Sigmoid colon (tissue), 7 donors: ENCODE measurements at places on chromosomes 1 and 21. TPM values are rescaled to one million over a fixed set of nuclear protein-coding genes. Genes with fewer than 3 reads are reported as not detected.
A peak's percentile ranks its signal among the peaks of the same experiment; 100 is the strongest.

DNA sequence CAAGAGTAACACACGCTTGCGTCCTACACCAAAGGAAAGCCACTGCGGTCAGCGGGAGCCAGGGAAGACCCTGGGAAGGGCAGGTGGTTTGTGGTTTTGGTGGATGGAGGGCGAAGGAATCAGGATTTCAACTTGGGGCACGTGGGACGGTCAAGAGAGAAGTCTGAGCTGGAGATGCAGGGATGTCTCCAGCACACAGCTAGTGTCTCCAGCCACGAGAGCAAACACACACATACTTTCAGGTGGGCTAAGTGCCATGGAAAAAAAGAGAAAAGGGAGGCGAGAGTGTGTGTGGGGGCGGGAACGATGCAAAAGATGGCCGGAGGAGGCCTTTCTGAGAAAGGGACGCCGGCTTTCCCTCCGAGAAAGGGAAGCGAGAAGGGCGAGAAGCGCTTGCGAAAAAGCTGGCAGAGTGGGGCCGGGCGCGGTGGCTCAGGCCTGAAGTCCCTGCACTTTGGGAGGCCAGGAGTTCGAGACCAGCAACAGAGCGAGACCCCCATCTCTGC is 1.4 kb upstream of the SRRM1 start:
- H3K36me3 ChIP-seq = peaks cover 9% of the 10 kb centered on the region
- no peaks in the 10 kb centered on the region for H3K27me3 ChIP-seq
- H3K4me1 ChIP-seq = peaks cover 32% of the 10 kb centered on the region

DNA sequence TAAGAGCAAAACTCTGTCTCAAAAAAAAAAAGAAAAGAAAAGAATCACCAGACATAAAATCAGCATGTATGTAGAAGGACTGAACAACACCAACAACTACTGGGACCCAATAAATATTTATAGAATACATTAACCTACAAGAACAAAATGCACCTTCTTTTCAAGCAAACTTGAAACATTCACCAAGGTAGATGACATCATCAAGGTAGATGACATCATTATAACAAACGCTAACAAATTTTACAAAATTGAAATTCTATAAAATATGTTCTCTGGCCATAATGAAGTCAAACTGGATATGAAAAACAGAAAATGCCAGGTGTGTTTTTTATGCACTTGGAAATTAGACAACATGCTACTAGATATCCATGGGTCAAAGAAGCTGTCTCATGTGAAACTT is 220.2 kb upstream of the SNX7 start:
- no peaks in the 10 kb centered on the region for H3K36me3 ChIP-seq
- no peak overlapping the region for H3K27ac ChIP-seq
- H3K27me3 ChIP-seq = no peaks in the 10 kb centered on the region
- H3K4me3 ChIP-seq = no peak overlapping the region

The TMED5 gene
- total RNA-seq = 59.7 TPM

The KCNC4 gene
- 1.8 TPM for total RNA-seq

DNA sequence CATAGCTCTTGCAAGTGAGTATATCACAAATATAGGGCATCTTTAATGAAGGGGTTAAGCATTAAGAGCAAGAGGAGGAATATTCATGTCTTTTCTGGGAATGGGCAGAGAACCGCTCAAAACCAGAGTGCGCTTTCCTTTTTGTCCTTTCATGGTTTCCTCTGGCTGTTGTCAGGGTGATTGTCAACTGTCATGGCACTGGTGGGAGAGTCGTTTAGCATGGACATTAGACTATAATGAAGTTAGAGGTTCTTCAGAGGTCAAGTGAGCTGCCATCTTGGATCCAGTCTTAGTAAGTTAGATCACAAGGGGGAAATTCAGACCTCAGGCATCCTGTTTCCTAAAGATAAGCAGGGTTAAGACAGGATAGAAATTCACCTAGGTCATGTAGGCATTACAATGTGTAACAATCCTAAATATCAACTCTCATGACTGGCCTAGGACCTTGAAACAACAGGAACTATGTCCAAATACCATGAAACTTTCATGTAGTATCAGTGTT is 12.1 kb upstream of the COA6 start:
- H3K4me3 ChIP-seq = no peak overlapping the region
- no peak overlapping the region for H3K27ac ChIP-seq
- H3K36me3 ChIP-seq = no peaks in the 10 kb centered on the region
- DNase-seq = no peak
- H3K4me1 ChIP-seq = no peaks in the 10 kb centered on the region

GRCh38 chr1:47659146-47659545 is 221.3 kb downstream of the FOXD2 start:
- H3K4me3 ChIP-seq = no peak overlapping the region
- no peak overlapping the region for H3K27ac ChIP-seq
- DNase-seq = peak; percentile 13
- H3K4me1 ChIP-seq = no peaks in the 10 kb centered on the region

DNA sequence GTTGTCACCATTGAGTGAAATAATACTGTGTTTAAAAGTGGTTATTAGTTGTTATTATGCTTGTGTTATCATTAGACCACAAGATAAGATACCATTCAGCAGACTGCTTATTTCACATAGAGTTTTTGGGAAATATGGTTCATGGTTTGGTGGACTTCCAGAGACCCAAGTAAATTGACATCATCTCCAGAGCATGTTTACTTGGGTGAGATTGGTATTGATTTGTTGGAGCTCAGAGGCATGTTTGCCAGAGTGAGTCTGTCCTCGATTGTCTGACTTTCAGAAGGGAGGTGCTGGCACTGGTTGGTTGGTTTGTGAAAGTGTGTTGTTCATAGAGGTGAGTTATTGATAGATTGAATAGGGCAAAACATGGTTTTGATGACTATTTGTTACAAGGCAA is 291.4 kb downstream of the TGFB2 start:
- H3K36me3 ChIP-seq = no peaks in the 10 kb centered on the region
- H3K4me3 ChIP-seq = no peak overlapping the region
- H3K4me1 ChIP-seq = no peaks in the 10 kb centered on the region
- DNase-seq = no peak

DNA sequence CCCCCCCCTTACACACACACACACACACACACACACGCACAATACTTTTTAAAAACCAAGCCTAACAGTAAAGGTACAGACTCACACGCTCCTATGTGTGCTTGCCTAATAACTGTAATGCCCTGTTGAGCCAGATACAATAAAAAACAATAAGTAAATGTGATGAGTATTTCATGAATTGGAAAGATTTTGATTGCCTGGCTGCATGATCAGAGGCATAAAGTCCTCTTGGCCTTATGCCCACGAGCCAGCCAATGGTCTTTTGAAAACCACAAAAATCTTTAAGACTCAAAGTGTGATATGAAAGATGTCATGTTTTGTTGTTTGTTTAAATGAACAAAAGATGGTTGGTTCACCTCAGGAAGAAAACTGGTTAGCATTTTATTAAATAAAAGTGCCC is 441.9 kb upstream of the ZRANB2 start:
- no peaks in the 10 kb centered on the region for H3K4me1 ChIP-seq
- no peaks in the 10 kb centered on the region for H3K27me3 ChIP-seq
- no peak overlapping the region for H3K4me3 ChIP-seq
- no peak for DNase-seq
- no peak overlapping the region for H3K27ac ChIP-seq

DNA sequence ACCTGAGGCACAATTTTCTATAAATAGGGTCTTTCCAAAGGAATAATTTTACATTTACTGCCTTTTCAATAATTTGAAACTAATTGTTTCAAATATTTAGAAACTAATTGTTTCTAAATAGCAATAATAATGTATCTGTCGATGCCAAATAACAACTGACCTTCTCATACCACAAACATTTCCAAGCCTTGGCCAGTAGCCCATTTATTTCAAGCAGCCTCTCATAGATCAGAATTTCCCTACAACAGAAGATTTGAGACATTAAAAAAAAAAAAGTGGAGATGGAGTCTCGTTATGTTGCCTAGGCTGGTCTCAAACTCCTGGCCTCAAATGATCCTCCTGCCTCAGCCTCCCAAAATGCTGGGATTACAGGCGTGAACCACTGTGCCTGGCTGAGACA is 2.1 kb upstream of the GFI1 start:
- no peak overlapping the region for H3K27ac ChIP-seq
- H3K27me3 ChIP-seq = peaks cover 38% of the 10 kb centered on the region
- peaks cover 31% of the 10 kb centered on the region for H3K4me1 ChIP-seq
- DNase-seq = no peak

The ALX3 gene
- not detected for total RNA-seq

GRCh38 chr21:34202553-34203372 is 129.4 kb downstream of the MRPS6 start:
- DNase-seq = peak; percentile 84
- peak overlapping the region; percentile 54 for H3K4me3 ChIP-seq
- H3K4me1 ChIP-seq = peaks cover 63% of the 10 kb centered on the region
- peak overlapping the region; percentile 87 for H3K27ac ChIP-seq
- H3K27me3 ChIP-seq = no peaks in the 10 kb centered on the region
- no peaks in the 10 kb centered on the region for H3K36me3 ChIP-seq

The RXFP4 gene
- not detected for total RNA-seq

DNA sequence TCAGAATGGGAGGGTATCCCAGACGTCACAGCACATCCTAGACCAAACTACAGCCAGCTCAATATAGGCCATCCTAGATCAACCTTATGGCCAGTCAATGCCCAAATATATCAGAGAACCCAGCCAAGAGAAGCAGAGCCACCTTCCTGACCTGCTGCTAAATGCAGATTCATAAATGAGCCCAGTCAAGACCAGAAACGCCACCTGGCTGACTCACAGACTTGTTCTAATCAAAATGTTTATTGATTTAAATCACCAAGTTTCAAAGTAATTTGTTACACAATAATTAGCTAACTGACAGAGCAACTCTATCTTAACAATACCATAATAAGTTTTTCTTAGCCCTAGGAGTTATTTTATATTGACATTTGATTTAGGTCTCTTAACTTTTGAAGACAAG is 28.6 kb downstream of the ZNF644 start:
- H3K4me1 ChIP-seq = peaks cover 23% of the 10 kb centered on the region
- no peak overlapping the region for H3K27ac ChIP-seq
- no peaks in the 10 kb centered on the region for H3K36me3 ChIP-seq
- no peak overlapping the region for H3K4me3 ChIP-seq
- no peaks in the 10 kb centered on the region for H3K27me3 ChIP-seq

The MNDA gene
- 4.5 TPM for total RNA-seq

The CYP4B1 gene
- total RNA-seq = 24.4 TPM

GRCh38 chr1:202349206-202349928 is 868 bp downstream of the PPP1R12B start:
- H3K27ac ChIP-seq = peak overlapping the region; percentile 89
- DNase-seq = no peak
- no peaks in the 10 kb centered on the region for H3K36me3 ChIP-seq
- H3K4me1 ChIP-seq = peaks cover 11% of the 10 kb centered on the region
- H3K4me3 ChIP-seq = peak overlapping the region; percentile 95

The IFNLR1 gene
- total RNA-seq = not detected

DNA sequence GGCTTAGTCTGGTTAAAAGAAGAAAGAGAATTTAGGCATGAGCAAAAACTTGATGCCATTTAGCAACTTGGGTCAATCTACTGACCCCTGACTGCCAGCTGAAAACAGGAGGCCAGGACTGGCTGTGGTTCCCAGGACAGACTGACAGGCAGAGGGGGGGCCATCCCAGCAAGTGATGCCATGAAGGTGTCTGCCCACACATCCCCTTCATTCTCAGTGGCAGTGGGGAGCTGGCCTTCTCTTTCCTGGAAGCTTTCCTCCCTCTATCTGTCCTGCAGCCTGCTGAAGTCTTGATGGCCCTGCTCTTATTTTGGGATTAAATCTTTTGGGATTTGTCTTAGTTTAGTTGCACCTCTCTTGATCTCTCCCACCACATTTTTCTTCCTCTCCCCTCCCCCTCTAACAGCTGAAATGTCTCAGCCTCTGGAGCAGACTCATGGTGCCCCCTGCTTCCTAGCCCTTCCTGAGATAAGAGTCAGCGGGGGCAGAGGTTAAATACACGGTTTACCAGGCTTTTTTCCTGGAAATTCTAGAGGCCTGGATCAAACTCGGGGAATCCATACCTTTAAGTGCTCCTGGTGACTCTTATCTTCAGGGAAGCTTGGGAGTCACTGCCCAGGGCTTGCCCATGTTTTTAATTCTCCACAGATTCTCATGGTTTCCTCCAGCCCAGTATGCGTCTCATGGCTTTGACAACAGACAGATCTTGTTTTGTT is 99.5 kb upstream of the TSPAN2 start:
- DNase-seq = no peak
- H3K4me3 ChIP-seq = no peak overlapping the region
- no peaks in the 10 kb centered on the region for H3K27me3 ChIP-seq

- H3K27ac ChIP-seq = no peak overlapping the region
- H3K36me3 ChIP-seq = no peaks in the 10 kb centered on the region
- DNase-seq = no peak
- H3K4me1 ChIP-seq = no peaks in the 10 kb centered on the region
- no peaks in the 10 kb centered on the region for H3K27me3 ChIP-seq
Observed at GRCh38 chr21:39575775-39576174, 37.0 kb upstream of the B3GALT5 start.

DNA sequence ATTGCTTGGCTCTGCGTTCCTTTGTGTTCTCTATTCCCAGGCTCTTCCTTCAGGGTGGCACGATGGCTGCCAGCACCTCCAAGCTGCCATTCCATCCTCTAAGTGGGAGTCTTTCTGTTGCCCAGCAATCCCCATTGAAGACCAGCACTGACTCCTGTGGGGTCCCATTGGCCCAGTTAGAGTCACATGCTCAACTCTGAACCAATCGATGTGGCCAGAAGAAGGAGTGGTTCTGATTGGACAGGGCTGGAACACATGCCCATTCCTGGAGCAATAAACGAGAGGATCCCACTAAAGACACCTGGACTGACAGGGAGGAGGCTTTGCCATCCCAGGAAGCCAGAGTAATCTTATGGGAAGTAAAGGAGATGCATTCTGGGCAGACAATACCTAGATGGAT is 97.2 kb upstream of the IGSF21 start:
- no peak overlapping the region for H3K4me3 ChIP-seq
- H3K4me1 ChIP-seq = no peaks in the 10 kb centered on the region
- peaks cover 65% of the 10 kb centered on the region for H3K27me3 ChIP-seq
- H3K36me3 ChIP-seq = no peaks in the 10 kb centered on the region
- no peak overlapping the region for H3K27ac ChIP-seq

GRCh38 chr1:16116002-16116401 is 39.9 kb downstream of the EPHA2 start:
- no peaks in the 10 kb centered on the region for H3K4me1 ChIP-seq
- no peaks in the 10 kb centered on the region for H3K27me3 ChIP-seq
- H3K27ac ChIP-seq = no peak overlapping the region

- H3K27ac ChIP-seq = no peak overlapping the region
- no peak for DNase-seq
- no peaks in the 10 kb centered on the region for H3K36me3 ChIP-seq
- peaks cover 9% of the 10 kb centered on the region for H3K4me1 ChIP-seq
- no peak overlapping the region for H3K4me3 ChIP-seq
Observed at GRCh38 chr1:201436393-201436792, 14.9 kb upstream of the TNNI1 start.

DNA sequence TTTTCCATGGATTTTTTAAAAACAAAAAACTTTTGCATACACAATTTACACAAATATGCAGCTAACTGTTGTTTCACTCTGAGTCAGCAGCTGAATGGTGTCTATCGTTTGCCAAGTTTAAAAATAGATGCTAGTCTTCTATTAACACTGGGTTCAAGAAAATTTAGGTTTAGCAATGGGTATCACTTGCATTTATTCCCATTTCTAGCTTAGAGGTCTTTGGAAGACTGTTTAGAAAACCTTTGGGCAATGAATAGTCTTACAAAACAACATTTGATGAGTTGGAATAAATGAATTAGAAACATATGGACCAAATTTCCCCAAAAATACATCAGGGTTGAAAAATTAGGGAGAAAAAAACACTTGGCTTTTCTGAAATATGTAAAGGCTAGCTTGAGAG is 165.8 kb downstream of the LYPLAL1 start:
- H3K27me3 ChIP-seq = no peaks in the 10 kb centered on the region
- DNase-seq = no peak
- H3K4me3 ChIP-seq = no peak overlapping the region

- H3K4me1 ChIP-seq = no peaks in the 10 kb centered on the region
- H3K4me3 ChIP-seq = no peak overlapping the region
- no peaks in the 10 kb centered on the region for H3K27me3 ChIP-seq
- no peak overlapping the region for H3K27ac ChIP-seq
- H3K36me3 ChIP-seq = peaks cover 44% of the 10 kb centered on the region
Observed at GRCh38 chr1:10338611-10339010, 60.3 kb upstream of the PGD start.

The NUDT4B gene
- total RNA-seq = 16.3 TPM
